Cardiac fibroblast (primary cell): ENCODE measurements at places on chromosomes 5 and 9.

DNA sequence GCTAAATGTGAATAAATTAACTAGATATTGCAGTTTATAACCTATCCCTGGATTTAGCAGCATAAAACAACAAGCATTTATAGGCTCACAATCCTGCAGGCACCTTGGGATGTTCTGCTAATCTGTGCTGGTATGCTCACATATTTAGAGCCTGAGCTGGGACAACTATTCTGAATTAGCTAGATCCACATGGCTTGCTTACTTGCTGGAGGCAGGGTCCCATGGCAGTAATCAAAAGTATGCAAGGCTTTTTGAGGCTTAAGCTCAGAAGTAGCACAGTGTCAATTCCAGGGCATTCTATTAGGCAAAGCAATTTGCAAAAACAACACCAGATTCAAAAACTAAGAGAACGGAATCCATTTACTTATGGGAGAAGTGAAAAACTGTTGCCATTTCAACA lies 745.0 kb upstream of the ACO1 start:
- DNase-seq, result no peak

DNA sequence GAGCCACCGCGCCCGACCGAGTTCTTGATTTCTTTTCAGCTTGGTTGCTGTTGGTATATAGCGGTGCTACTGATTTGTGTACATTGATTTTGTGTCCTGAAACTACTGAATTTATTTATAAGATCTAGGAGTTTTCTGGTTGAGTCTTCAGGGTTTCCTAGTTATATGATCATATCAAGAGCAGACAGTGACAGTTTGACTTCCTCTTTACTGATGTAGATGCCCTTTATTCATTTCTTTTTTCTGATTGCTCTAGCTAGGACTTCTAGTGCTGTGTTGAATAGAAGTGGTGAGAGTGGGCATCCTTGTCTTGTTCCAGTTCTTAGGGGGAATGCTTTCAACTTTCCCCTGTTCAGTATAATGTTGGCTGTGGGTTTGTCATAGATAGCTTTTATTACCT lies 17.4 kb upstream of the LRRC19 start:
- no peak for DNase-seq

- no peak for DNase-seq
These were observed 3.0 kb downstream of the ATOX1 start for GRCh38 chr5:151755383-151755782.

GRCh38 chr9:21690561-21690960 lies 111.9 kb upstream of the MTAP start:
- peak; percentile 51 for DNase-seq

- DNase-seq, result no peak
These were observed 159.5 kb upstream of the SPEF2 start for GRCh38 chr5:35457912-35458823.

DNA sequence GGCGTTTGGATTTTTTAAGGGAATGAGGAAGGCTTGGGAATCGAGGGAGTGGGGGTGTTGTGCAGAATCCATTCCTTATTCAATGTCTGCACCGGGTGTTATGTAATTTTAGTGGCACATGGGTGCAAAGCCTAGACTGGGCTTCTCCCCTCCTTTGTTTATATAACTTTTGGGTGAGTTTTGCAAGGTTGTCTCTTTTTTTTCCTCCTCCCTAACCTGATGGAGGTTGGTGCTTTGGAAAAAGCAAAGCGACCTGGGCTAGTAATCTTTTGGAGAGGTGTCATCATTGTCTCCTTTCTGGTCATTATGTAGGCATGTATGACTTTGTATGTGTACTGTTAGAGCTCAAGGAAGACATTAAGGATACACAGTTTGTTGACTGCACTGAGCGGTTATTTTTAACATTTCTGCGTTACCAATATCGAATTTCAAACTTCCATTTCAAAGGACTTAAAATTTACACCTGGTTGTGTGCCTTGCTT lies 3.1 kb downstream of the SMARCA2 start:
- DNase-seq, result no peak

- DNase-seq, result no peak
These were observed 34.0 kb downstream of the GLT6D1 start for GRCh38 chr9:135605238-135605781.

DNA sequence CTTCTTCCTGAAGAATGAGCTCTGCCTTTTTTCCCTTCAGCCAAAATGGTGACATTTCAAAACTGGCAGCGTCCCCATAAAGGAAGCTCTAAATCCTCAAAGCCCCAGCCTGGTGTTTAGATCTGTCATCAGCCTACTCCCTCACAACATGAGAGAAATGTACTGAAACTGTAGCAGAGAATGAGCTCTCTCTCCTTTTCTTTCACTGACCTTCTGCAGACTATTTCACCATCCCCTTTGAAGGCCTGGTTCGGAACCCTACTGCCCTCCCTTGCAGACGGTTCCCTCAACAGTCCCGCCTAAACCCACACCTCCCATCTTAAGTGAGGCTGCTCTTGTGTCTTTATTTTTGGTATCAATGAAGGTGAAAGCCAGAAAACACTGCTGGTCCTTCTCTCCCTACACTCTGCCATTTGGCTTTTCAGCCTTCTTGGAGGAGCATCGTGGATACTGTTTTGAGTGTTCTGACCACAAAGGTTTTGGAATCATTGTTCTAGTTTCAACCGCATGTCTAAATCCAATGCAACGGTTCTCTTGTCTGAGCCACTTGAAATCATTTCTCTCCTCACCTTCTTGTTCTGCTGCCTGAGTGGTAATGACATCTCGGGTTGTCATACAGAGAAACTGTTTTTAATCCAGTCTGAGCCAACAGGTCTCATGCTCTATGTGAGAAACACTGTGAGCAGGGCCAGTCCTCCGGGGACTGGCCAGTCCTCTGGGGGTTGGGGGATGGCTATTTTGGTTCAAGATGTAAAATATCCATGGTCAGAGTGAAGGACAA lies 39.0 kb downstream of the ITK start:
- peak; percentile 6 for DNase-seq

DNA sequence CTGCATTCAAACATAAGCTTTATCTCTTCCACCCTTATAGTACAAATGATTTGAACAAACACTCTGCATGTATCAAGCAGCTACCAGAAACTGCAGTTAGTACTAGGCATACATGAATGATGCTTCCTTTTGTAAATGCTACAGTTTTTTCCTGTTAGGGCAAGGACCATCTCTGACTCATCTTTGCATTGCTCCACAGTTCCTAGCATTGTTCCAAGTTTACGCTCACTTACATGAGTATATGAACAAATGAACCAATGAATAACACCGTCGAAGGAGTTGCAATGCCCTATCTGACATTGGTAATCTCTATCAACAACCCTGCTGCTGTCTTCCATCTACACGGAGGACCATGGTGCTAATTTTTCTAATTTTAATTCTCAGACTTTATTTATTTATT lies 2.1 kb upstream of the ALDH7A1 start:
- DNase-seq, result peak; percentile 86

- no peak for DNase-seq
These were observed 20.8 kb upstream of the ACTBL2 start for GRCh38 chr5:57503433-57503832.

GRCh38 chr9:78439866-78440830 lies 143.2 kb downstream of the PSAT1 start:
- DNase-seq, result no peak

DNA sequence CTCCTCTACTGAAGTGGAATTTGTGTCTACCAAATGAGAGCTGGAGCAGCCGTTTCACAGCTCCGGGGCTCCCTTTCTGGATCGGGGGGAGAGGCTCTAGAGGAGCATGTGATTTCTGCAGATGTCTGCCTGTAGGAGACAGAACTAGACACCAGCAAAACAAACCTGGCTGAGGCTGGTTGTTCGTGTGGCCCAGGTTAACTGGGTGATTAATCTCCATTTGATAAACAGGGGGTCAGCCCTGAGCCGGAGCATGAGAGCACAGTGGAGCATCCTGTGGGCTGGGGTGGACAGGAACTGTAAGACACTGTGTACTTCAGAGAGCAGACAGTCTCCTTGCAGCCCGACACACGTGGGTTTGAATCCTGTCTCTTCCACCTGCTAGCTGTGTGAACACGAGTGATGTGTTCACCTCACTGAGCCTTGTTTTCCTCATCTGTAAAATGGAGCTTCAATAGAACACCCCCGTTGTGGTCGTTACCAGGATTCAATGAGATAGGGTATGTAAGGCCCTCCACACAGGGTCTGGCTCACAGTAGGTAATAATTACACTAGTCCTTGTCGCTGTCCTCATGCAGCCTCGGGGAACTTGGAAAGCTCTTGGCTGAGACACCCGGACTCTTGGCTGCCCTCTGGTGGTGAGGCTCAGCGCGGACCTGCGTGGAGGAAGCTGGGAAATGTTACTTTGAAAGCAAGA lies 12.9 kb downstream of the CXCL14 start:
- DNase-seq, result peak; percentile 66

GRCh38 chr5:1227667-1228066 lies 2.5 kb downstream of the SLC6A18 start:
- DNase-seq, result no peak

DNA sequence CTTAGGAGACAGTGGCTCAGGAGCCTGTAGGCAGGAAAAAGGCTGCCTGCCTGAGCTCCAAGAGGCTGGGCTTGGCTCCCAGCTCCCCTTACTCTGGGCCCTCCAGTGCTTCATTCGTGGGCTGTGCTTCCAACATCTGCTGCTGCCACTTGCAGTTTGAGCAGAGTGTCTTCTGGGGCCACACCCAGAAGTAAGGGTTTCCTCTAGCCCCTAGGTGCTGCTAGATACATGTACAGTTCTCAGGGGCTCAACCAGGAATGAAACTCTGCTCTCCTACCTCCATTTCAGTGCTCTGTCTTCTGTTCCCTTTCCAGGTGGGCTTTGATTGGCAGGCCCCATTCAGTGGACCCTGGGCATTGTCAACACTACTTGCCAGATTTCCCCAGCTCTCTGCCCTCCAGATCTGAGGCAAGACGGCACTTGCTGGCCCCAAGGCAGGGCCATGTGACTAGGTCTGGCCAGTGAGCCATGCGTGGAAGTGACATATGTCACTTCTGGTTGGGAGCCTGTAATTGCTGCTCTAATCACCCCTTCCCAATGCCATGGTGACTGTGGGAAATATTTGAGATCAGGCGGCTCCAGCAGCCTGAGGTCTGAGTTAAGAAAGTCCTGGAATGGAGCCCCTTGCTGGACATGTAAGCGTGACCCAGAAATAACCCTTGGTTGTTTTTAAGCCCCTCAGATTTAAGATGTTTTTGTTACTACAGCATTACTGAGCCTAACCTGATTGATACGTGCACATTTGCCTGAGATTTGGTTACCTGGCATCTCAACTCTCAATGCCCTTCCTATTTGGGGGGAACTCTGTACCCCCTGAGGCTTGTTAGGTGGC lies 9.4 kb upstream of the BOD1 start:
- DNase-seq, result peak; percentile 22

DNA sequence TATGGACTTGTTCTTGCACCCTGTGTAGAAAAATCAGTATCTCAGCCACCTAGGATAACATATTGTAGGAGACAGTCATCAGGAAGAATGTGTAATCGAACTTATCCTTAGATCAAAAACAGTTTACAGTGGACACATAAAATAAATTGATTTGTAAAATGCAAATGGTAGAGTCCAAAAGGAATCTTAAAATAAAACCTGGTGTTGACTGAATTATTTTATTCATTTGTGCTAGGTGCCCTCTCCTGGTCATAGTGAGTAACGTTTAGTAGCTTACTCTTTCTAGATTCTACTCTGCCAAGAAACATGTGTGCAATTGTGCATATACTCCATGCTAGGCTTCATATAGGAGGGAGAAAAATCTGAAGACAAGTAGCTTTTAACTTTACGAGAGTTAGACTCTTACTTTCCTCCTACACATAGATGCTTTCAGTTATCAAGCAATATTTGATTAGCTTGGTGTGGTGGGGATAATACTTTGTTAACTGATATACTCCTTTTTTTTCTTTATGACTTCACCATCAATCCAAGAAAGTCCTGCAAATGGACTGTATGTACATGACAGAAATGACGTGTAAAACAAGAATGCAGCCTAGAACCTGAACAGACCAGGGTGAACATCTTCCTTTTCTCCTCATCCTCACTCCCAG lies 23.7 kb upstream of the LOX start:
- peak; percentile 80 for DNase-seq
